ENCODE measurements at places on chromosomes 12 and 14.

- DNase-seq: no peak
Measured at GRCh38 chr12:51662728-51663154, 71.7 kb downstream of the SCN8A start.

DNA sequence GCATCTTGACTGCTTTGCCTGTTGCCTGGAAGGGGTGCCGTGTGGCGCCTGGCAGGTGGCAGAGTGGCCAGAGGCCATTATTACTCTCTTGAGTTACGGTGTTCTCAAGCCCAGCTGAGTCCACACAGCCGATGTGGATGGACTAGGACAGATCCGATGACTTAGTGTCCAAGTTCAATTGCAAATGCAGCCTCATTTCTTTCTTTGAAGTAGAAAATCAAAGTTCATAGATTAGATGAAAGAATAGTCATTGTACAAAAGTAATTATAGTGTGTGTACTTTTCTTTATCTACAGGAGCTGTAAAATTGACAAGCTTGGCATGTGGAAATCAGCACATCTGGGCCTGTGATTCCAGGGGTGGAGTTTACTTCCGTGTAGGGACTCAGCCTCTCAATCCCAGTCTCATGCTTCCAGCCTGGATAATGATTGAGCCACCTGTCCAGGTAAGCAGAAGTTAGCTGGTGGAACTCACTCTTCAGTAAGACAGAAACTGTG is 44.7 kb downstream of the ANKRD9 start:
- DNase-seq: no peak

GRCh38 chr12:93742110-93742934 is 65.1 kb downstream of the CRADD start:
- peak; percentile 38 for DNase-seq

DNA sequence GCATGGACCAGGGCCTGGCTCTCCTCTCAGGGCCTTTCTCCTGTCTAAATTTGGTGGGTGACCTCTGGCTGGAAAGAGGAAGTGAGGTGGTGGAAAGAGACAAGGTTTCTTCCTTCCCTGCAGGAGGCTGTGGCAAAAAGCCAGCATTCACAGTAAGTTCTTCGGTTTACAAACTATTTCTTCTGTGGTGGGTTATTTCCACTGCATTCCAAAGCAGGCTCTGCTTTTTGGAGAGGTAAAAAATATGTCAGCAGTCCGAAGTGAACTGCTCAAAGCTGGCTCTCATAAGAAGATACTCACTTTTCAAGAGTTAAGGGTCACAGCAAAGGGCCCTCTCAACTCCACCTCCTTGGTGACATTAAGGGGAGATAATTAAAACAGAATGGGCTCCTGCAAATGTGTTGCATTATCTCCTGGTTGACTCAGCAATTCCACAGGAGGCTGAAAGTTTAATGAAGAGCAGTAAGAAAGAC is 48.9 kb upstream of the POC1B start:
- DNase-seq: peak; percentile 41

DNA sequence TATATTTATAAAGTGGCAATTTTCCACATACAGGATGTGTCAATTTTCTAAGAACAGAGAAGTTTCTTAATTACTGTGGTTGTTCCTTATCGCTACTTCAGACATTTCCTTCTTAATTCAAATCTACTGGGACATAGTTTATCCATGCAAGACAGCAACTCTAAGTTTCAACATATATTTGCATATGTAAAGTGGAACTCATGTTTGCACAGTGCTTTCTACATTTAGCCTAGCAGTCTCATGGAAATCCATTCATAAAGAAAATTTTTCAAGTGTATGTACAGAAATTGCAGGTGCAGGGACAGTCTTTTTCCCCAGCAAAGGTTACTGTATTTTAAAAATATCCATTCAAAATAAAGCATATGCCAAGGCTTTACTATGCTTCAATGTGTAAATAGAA is 956.7 kb upstream of the SEL1L start:
- no peak for DNase-seq

DNA sequence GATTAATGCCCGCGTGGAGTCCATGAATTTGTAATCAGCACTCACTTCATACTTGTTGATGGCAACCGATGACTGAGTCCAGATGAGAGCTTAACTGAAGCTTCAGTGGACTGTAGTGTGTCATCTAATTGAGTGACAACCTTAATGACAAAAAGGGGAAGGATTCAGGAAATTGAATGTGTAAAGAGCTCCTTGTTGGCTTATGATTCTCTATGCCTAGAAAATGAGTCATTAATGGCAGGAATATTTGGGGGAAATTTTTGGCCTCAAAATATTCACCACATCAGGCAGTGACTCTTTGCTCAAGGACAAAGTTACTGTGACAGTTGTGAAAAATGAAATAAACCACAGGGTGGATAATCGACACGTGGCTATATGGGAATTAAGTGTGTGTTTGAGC is 55.3 kb upstream of the STON2 start:
- peak; percentile 13 for DNase-seq

GRCh38 chr14:105532735-105533141 is 6.4 kb downstream of the TMEM121 start:
- no peak for DNase-seq
